ENCODE measurements at places on chromosomes 4 and X. TPM values are rescaled to one million over a fixed set of nuclear protein-coding genes. Genes with fewer than 3 reads are reported as not detected.

Gene MMAA
- total RNA-seq: 10.5 TPM

Gene PPP2R2C
- not detected for total RNA-seq

Gene CT45A1
- total RNA-seq: not detected

Gene PGAM4
- not detected for total RNA-seq

Gene INTU
- 6.4 TPM for total RNA-seq

Gene CNKSR2
- 3.4 TPM for total RNA-seq

Gene HERC3
- total RNA-seq: 6.6 TPM

Gene SPATA4
- 0.34 TPM for total RNA-seq

Gene PRRG1
- 13.3 TPM for total RNA-seq

All from kidney epithelial cell (primary cell).